ENCODE measurements at places on chromosomes 11 and 22. TPM values are rescaled to one million over a fixed set of nuclear protein-coding genes. Genes with fewer than 3 reads are reported as not detected.

DNA sequence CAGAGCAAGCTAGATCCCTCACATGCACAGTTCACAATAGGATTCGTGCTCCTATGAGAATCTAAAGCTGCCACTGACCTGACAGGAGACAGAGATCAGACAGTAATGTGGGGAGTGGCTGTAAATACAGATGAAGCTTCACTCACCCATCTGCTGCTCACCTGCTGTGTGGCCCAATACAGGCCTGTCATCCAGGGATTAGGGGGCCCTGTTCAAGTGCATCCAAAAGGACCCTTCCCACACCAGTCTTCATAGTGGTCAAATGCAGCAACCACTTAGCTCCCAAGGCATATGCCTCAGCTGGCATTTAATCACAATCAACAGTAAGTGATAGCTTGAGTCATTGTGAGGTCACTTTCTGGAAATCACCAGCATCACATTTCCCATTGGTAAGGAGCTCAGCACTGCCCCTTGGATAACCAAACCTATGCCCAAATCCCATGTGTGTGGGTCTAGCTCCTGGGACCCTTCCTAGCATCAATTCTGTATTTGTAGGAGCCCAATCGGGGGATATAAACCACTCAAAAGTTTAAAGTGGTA is 65.6 kb downstream of the OR4C45 start:
- no peaks in the 10 kb centered on the region for H3K4me1 ChIP-seq
- no peak overlapping the region for H3K27ac ChIP-seq
- no peak for DNase-seq
- H3K4me3 ChIP-seq, result no peak overlapping the region

DNA sequence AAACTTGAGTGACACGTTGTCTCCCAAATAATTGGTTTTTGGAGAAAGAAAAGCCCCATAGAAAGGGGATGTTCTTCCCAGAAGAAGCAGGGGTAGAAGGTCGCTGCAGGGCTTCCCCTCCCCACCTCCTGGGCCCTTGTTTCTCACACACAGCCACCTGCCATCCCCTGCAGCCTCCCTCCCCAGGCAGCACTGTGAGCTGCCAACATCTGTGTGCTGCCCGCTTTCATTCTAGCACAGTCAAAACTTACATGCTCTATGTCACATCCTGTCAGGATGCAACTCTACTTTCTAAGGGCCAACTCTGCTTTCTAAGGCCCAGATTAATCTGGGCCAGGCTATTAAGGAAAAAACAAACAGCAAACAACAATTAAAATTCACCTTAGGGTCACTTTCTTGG is 309.4 kb upstream of the ZC3H12C start:
- no peaks in the 10 kb centered on the region for H3K27me3 ChIP-seq
- DNase-seq, result no peak
- H3K27ac ChIP-seq, result no peak overlapping the region
- H3K36me3 ChIP-seq, result no peaks in the 10 kb centered on the region
- H3K4me3 ChIP-seq, result no peak overlapping the region
- H3K4me1 ChIP-seq, result no peaks in the 10 kb centered on the region

DNA sequence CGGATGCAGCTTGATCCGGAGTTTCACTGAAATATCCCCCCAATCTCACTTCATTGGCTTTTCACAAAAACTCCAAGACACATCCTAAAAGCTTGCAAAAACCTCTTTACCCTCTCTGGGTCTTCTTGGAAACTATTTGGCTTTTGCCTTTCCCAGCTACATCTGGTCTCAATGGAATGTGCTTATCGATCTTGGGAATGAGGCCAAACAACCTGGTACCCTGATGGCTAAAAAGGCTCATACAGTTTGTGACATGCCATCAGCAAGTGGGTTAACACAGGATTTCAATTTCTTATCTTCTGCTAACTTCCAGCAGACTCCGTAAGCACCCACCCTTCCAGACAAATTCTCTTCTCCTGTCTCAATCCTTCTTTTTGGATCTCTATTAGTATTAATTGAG is 45.9 kb upstream of the TEAD1 start:
- no peak overlapping the region for H3K27ac ChIP-seq
- DNase-seq, result no peak
- no peaks in the 10 kb centered on the region for H3K4me1 ChIP-seq
- no peaks in the 10 kb centered on the region for H3K36me3 ChIP-seq

DNA sequence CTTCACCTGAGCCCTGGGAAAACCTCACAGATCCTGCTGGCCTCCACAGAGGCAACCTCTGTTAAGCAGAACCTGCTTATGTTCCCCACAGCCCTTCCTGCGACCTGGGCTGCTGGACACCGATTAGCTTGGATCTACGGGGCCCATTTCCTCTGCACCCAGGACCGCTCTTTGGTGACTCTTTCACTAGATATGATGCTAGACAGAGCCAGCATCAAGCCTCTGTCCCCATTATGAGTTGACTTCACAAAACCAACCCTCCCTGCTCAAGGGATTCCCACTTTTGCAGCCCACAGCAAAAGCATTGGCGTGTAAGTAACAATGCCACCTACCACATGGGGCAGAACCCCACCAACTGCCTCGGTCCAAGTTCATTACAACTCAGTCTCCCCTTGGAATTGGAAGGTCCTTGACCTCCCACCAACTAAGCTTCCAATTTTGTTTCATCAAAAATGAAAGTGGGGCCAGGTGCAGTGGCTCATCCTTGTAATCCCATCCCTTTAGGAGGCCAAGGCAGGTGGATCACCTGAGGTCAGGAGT is 15.2 kb upstream of the TMPRSS4 start:
- no peak overlapping the region for H3K4me3 ChIP-seq
- DNase-seq, result no peak
- peaks cover 11% of the 10 kb centered on the region for H3K4me1 ChIP-seq
- H3K27me3 ChIP-seq, result peaks cover 21% of the 10 kb centered on the region
- no peaks in the 10 kb centered on the region for H3K36me3 ChIP-seq

DNA sequence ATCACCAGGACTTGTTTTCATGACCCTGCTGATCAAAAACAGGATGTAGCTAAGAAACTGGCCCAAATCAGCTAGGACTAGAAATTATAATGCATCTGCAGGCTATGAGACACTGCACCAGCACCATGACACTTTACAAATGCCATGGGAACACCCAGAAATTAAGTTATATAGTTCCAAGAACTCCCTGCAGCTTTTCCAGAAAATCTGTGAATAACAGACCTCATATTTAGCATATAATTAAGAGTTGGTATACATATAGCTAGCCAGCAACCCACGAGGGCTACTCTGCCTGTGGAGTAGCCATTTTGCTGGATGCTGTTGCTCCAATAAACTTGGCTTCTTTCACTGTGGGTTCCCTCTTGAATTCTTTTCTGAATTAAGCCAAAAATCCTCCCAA is 101.0 kb downstream of the PGR start:
- no peaks in the 10 kb centered on the region for H3K27me3 ChIP-seq
- H3K36me3 ChIP-seq, result no peaks in the 10 kb centered on the region
- no peak for DNase-seq
- no peaks in the 10 kb centered on the region for H3K4me1 ChIP-seq
- H3K27ac ChIP-seq, result no peak overlapping the region

- peaks cover 23% of the 10 kb centered on the region for H3K4me1 ChIP-seq
- DNase-seq, result no peak
- H3K36me3 ChIP-seq, result no peaks in the 10 kb centered on the region
Observed at GRCh38 chr22:50011447-50012210, 936 bp downstream of the IL17REL start.

DNA sequence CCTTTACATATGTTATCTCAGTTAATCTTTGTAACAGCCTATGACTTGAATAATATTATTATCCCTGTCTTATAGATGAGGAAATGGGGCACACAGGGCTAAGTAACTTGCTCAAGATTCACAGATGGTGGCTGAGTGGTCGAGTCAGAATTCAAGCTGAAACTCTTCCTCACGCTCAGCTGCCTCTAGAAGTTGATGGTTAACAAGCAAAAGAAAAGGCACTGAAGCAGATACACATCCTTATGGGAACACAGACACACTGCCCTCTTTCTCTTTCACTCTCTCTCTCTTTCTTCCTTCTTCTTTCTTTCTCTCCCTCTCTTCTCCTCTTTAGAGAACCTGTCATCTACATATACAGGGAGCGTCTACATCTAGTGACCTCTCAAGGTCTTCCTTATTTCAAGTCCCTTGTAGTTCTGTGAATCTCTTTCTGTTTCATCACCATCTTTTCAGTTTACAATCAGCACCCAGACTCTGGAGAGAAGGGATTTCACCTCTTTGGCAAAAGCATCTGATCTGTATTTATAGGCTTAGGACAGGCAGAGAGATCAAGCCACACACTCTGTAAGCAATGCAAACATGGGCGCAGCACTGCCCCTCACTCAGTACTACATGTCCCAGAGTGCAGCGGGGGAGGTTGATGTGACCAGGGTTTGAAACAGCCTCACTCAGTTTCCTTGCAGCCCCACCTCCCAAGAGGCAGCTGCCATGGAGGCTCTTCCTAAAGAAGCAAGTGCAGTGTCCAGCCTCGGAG is 75.7 kb downstream of the GRAMD1B start:
- H3K4me1 ChIP-seq, result peaks cover 45% of the 10 kb centered on the region
- H3K27me3 ChIP-seq, result no peaks in the 10 kb centered on the region
- no peak overlapping the region for H3K4me3 ChIP-seq
- no peak for DNase-seq
- peaks cover 30% of the 10 kb centered on the region for H3K36me3 ChIP-seq

DNA sequence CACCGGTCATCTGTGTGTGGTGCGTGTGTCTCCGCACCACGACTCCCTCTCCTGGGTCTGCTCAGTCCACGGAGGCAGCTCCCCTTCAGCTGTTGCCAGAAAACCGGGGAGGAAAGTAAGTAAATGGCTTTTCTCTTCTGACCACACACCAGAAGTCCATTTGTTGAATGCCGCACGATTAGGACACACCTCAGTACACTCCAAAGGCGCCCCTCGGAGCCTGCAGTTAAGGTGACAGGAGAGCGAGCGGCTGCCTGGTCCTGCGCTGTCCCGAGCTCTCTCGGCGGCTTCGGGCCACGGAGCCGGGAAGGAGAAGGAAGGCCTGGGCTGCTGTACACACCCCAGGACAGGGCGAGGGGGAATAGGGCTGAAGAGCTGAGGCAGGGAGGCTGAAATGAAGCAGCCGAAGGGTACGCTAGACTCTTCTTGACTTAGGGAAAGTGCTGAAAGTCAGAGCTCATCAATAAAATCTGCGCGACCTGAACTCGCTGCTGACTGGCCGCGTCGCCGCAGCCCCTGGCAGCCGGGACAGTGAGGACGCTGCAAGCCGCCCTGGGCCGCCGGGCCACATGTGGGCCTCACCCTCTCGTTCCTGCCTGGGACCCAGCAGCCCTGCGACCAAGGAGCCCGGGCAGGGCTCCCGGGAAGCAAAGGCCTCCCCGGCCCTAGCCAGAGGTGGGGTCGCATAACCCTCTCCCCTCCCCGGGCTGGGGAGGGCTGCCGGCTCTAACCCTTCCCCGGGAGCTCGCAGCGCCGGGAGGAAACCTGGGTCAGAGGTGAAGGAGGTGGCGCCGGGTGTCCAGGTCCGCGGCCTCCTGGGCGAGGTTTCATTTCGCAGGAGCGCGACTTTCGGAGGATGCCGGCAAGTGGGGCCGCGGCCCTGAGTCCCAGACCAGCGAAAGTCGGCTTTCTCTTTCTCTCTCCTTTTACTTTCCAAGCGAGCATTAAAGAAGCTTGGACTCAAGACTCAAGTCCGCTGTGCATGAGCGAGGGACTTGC is 1.6 kb upstream of the PAX6 start:
- peaks cover 11% of the 10 kb centered on the region for H3K36me3 ChIP-seq
- H3K27me3 ChIP-seq, result peaks cover 75% of the 10 kb centered on the region
- DNase-seq, result no peak
- peaks cover 43% of the 10 kb centered on the region for H3K4me1 ChIP-seq
- no peak overlapping the region for H3K27ac ChIP-seq
- peak overlapping the region; percentile 30 for H3K4me3 ChIP-seq

GRCh38 chr22:32745251-32745995 is 56.1 kb upstream of the TIMP3 start:
- H3K4me1 ChIP-seq, result no peaks in the 10 kb centered on the region
- no peak overlapping the region for H3K4me3 ChIP-seq
- peaks cover 12% of the 10 kb centered on the region for H3K27me3 ChIP-seq
- no peak for DNase-seq
- H3K27ac ChIP-seq, result no peak overlapping the region

GRCh38 chr11:17768547-17768946 is 34.0 kb downstream of the KCNC1 start:
- no peaks in the 10 kb centered on the region for H3K36me3 ChIP-seq
- H3K27me3 ChIP-seq, result no peaks in the 10 kb centered on the region
- H3K4me3 ChIP-seq, result no peak overlapping the region
- DNase-seq, result no peak
- H3K27ac ChIP-seq, result no peak overlapping the region

DNA sequence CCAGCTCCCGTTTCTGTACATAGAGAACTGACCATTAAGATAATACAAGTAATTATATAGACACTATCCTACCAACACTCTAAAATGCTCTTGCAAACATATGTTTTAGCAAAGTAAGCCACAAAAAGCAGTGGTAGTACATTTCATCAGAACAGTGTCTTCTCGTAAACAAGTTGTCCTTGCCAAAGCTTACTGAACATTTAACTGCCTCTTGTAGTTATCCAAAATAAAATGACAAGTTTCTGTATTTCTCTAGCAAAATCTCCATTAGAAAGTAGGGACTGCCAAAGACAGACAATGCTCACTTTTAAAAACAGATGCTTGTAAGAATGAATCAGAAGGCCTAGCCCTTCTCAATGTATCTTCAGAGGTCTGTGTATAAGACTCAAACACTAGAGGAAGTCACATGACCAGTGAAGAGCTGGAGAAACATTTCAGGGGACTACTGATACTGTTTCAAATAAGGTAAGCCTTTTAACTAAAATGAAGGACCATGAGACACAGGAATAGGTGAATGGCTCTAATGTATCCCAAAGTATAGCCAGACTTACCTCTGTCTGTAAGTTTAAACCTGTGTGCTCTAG is 7.8 kb upstream of the ZC3H12C start:
- H3K4me1 ChIP-seq, result peaks cover 12% of the 10 kb centered on the region
- peaks cover 2% of the 10 kb centered on the region for H3K36me3 ChIP-seq
- no peak overlapping the region for H3K27ac ChIP-seq
- DNase-seq, result no peak
- H3K27me3 ChIP-seq, result peaks cover 24% of the 10 kb centered on the region
- no peak overlapping the region for H3K4me3 ChIP-seq

DNA sequence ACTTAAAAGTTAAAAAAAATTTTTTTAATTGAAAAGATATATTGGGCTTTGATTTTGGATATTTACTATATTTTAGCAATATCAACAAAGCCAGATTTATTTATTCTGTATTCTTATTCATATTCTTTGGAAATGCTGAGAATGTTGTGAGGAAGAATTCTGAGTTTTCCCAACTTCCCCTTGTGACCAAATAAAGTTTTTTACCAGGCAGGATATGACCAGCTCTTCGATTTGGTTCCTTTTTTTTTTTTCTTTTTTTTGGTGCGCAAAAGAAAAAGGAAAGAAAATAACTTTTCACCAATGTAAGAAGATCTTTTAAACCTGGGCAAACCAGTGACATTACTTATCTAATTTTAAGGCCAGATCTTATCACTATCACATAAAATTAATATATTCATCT is 12.9 kb downstream of the TCP11L1 start:
- no peaks in the 10 kb centered on the region for H3K27me3 ChIP-seq
- H3K36me3 ChIP-seq, result peaks cover 35% of the 10 kb centered on the region
- H3K4me3 ChIP-seq, result no peak overlapping the region
- H3K27ac ChIP-seq, result no peak overlapping the region

GRCh38 chr22:36961626-36962025 is 48.2 kb downstream of the CSF2RB start:
- no peak for DNase-seq
- peaks cover 22% of the 10 kb centered on the region for H3K27me3 ChIP-seq

The OR52K1 gene
- not detected for total RNA-seq

The SEC14L6 gene
- not detected for total RNA-seq

The RBMXL2 gene
- total RNA-seq, result not detected

The SLC36A4 gene
- total RNA-seq, result 13.5 TPM

The SPDYC gene
- total RNA-seq, result not detected

The NXPE1 gene
- total RNA-seq, result not detected

The LRRC4C gene
- total RNA-seq, result not detected
